Thyroid gland (tissue), 4 donors: ENCODE measurements at places on chromosomes 11 and 22. TPM values are rescaled to one million over a fixed set of nuclear protein-coding genes. Genes with fewer than 3 reads are reported as not detected.

- DNase-seq: no peak
Observed at GRCh38 chr11:8838248-8838647, 72.7 kb upstream of the AKIP1 start.

DNA sequence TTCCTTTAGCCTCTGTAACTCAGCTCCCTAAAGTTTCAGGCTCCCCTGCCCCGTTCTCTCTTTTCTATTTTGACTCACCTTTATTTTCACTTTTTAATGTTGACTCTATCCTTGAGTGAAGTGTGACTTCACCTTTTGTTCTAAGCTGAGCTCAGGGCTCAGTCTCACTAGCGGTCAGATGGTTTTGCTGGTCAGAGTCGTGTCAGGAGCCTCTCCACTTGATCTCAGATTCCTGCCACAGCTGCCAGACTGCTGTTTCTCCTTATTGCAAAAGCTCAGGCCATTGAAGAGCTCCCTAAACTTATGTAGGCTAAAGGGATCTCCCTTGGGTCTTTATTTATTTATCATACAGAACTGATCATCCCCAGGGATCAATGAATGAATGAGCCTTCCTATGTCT is 13.7 kb upstream of the POU2AF2 start:
- DNase-seq: peak; percentile 58

DNA sequence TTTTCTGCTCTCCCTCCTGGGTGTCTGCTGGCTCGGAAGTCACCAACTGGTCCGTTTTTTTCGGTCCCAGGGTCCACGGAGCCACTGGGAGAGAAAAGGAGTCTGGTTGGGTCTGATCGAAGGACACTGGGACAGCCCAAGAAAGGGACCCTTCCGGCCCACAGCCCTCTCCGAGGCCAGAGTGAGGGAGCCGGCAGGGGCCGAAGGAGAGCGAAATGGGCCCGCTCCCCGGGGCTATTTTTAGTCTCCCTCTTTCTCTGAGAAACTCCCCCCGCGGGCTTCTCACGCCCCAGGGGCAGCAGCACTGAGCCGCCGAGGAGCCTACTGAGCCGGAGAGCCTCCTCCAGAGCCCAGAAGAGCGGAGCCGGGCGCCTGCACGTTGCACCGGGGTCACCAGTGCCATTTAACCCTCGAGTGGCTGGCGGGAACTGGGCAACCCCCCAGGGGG is 1.9 kb downstream of the ESAM start:
- DNase-seq: peak; percentile 95

The TESMIN gene
- total RNA-seq: 2.1 TPM

DNA sequence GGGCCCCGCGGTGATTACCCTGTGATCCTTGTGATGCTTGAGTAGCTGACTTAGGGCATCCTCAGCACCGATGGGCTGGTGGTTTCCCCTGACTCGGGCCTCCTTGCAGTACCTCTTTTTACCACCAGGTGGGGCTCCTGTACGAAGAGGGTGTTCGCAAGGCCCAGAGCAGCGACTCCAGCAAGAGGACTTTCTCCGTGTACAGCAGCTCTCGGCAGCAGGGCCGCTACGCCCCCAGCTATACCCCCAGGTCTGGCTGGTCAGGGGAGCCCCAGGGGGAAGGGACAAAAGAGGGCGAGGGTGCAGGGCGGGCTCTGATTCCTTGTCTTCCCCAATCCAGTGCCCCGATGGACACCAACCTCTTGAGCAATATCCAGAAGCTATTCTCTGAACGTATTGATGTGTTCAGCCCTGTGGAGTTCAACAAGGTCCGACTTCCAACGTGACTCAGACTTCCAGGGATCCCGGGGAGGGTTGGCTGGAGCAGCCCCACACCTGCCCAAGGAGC is 1.3 kb upstream of the TM7SF2 start:
- DNase-seq: peak; percentile 83

The RIC3 gene
- 41.1 TPM for total RNA-seq

The OR2D2 gene
- 0.54 TPM for total RNA-seq

DNA sequence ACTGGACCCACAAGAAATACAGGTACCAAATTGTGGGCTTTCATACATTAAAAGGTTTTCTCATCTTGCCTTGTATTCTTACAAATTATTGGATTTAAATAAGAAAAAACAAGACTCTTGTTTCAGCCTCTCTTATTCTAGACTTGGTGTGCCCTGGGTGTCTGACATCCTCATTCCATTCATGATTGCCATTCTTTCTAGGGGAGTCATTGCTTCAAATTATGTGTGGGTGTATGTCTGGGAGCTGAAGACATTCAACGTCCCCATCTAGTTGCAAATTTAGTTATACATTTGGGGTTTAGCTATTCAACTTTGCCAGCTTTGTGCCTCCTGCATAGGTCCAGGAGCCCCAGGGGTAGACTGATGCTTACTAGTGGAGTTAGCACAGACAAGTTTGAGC is 18.1 kb downstream of the MAML2 start:
- DNase-seq: no peak

- no peak for DNase-seq
Observed at GRCh38 chr11:10505278-10506007, 35.5 kb downstream of the RNF141 start.

DNA sequence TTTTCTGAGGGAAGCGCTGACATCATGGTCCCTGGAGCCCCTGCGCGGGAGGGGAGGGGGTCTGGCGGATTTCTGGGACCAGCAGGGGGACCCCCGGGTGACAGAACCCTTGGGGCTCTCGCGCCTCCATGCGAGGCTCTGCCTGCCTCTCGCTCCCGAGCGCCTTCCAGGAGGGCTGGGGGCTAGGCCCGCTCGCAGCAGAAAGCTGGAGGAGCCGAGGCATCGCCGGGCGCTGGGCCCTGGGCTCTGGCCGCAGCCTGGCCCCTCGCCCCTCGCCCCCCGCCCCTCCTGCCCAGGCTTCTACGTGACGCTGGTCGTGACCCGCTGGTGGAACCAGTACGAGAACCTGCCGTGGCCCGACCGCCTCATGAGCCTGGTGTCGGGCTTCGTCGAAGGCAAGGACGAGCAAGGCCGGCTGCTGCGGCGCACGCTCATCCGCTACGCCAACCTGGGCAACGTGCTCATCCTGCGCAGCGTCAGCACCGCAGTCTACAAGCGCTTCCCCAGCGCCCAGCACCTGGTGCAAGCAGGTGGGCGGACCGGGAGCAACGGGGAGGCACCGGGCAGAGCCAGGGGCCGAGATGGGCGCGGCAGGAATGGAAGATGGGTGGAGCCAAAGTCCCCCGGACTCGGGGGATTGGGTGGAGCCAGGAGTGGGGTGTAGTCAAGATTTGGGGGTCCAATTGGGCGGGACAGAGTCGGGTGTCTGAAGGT is 5.4 kb downstream of the BEST1 start:
- DNase-seq: peak; percentile 35

- DNase-seq: no peak
Observed at GRCh38 chr11:70737816-70738630, 339.7 kb downstream of the CTTN start.

- DNase-seq: no peak
Observed at GRCh38 chr11:5580577-5580976, at the start of gene OR52B6. OR52B6 (plus strand) TSS chr11:5580877; CDS start chr11:5580877, 0 bp downstream.

DNA sequence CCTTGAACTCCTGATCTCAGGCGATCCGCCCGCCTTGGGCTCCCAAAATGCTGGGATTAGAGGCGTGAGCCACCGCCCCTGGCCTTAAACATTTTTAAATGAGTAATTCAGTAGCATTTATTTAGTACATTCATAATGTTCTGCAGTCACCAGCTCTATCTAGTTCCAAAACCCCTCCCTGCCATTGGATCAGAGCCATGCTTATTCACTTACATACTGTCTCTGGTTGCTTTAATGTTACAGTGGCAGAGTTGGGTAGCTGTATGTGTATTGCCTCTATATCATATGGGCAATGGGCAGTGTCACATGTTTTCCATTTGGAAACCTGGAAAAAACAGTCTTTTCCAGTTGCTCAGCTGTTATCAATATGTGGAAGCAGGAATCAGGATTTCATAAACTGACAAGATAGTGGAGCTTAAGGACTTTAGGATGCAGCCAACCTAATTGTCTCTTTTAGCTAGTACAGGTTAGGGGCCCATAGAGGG is 10.5 kb downstream of the COA4 start:
- DNase-seq: no peak

DNA sequence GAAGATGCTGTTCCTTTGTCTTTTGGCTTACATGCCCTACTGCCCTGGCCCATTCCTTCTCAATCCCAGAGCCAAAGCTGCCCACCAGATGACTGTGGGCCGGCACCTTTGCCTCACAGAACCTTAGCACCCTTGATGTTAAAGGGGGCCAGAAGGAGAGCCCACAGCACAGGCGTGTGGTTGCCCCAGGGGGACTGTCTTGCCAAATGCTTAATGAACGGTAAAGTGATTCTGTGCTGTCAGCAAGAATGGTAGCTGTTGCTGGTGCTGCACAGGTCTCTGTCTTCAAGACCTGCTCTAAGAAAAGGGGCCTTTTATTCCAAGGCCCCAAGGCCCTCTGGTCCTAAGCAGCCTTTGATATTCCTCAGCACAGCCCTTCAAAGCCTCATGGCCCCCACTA is 113.3 kb downstream of the MORC2 start:
- no peak for DNase-seq

The MCHR1 gene
- total RNA-seq: not detected

DNA sequence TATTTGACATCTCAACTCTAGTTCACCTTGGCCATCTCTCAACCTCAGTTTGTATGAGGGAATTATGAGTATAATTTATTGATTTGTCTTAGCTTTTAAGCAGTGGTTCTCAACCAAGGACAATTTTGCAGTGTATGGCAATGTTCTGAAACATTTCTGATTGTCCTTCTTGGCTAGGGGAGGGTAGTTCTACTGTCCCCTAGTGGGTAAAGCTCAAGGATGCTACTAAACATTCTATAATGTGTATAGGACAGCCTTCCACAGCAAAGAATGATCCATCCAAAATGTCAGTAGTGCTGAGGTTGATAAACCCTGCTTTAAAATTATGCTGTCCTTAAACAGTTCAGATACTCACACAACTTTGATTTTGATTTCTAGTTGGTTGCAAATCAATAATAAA is 78.1 kb upstream of the ALKBH3 start:
- no peak for DNase-seq

DNA sequence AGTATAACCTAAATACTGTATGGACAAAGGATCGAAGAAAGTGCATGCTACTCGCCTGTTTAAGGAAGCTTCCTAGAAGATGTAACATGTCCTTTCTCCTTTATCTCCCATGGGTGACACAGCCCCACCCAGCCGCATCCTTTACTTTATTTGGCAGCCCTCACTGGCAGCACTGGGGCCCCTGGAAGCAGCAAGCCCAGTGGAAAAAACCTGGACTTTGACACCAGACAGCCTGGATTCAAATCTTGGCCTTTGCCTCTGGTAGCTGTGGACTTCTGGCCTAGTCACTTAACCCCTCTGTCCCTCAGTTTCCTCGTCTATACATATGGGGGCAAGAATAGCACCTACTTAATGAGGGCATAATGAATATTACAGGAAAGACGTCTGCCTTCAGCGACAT is 67.1 kb downstream of the MYEOV start:
- DNase-seq: no peak

GRCh38 chr11:18684267-18684666 is 14.3 kb upstream of the TMEM86A start:
- DNase-seq: no peak

The KRTAP5-10 gene
- not detected for total RNA-seq

- no peak for DNase-seq
Observed at GRCh38 chr11:56196705-56197104, 20.3 kb downstream of the OR5J2 start.

GRCh38 chr11:113991170-113991569 is 16.3 kb downstream of the HTR3A start:
- peak; percentile 42 for DNase-seq

DNA sequence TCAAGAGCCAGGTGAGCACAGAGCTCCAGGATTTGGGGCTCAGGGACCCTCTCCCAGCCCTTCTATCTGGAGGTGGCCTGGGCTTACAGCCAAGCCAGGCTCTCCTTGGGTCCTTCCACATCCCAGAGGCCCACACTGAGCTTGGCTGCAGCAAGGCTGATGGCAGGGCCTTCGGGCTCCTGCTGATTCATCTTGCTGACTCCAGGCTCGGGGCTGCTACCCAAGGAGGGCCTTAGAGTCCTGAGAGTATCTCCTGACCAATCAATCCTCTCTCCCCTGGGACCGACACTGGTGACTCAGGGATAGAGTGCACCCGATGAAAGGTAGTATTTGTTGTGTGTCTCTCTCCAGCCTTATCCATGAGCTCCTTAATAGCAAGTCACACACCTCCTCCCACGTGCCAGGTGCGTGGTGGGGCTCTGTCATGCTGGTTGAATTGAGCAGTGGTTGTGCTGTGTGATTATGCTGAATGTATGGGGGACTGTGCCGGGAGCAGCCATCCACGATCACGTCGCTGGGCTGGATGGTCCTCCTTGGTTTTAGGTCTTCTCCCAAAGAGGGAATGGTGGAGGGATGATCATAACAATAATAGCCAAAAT is 62.3 kb downstream of the GRIK4 start:
- no peak for DNase-seq

- DNase-seq: no peak
Observed at GRCh38 chr22:42069801-42070516, 653 bp downstream of the NAGA start.

GRCh38 chr22:46043816-46044620 is 67.1 kb upstream of the WNT7B start:
- DNase-seq: peak; percentile 35

- DNase-seq: no peak
Observed at GRCh38 chr22:50581950-50582492, 628 bp downstream of the CHKB start.

The NNMT gene
- 78.1 TPM for total RNA-seq

The PAMR1 gene
- total RNA-seq: 5.0 TPM

DNA sequence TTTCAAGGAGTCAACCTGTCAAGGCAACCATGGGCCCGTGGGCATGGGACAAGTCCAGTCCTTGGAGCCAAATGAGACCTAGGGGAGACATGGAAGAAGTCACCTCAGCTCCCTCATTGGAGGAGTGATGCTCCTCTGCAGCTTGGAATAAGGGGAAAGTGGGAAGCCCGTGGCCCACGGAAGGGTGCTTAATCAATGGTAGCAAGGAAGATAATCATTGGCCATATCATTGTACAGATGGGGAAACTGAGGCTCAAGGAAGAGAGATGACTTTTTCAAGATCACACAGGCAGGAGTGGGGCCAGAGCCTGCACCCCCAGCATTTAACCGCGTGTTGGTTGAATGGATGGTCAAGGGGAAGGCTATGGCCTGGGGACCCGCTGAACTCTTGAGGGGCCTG is 133.0 kb downstream of the OSBP2 start:
- no peak for DNase-seq

The UBQLN3 gene
- 1.7 TPM for total RNA-seq

- no peak for DNase-seq
Observed at GRCh38 chr22:26781596-26781995, 124.2 kb downstream of the MIAT start.

The OR8A1 gene
- total RNA-seq: not detected

GRCh38 chr11:39690856-39691255 is 1768.6 kb downstream of the LRRC4C start:
- DNase-seq: no peak
